HCT116 (cell line): ENCODE measurements at places on chromosomes 3 and 15. TPM values are rescaled to one million over a fixed set of nuclear protein-coding genes. Genes with fewer than 3 reads are reported as not detected.

- peaks cover 7% of the 10 kb centered on the region for H3K27me3 ChIP-seq
- no peaks in the 10 kb centered on the region for H3K36me3 ChIP-seq
- H3K27ac ChIP-seq: peak overlapping the region; percentile 43
- peaks cover 26% of the 10 kb centered on the region for H3K4me1 ChIP-seq
- DNase-seq: peak; percentile 77
Observed at GRCh38 chr3:14319654-14320182, 82.7 kb upstream of the SLC6A6 start.

GRCh38 chr3:34001022-34001421 lies 202.6 kb downstream of the PDCD6IP start:
- DNase-seq: no peak
- no peak overlapping the region for H3K27ac ChIP-seq
- no peak overlapping the region for H3K4me3 ChIP-seq
- H3K36me3 ChIP-seq: no peaks in the 10 kb centered on the region

DNA sequence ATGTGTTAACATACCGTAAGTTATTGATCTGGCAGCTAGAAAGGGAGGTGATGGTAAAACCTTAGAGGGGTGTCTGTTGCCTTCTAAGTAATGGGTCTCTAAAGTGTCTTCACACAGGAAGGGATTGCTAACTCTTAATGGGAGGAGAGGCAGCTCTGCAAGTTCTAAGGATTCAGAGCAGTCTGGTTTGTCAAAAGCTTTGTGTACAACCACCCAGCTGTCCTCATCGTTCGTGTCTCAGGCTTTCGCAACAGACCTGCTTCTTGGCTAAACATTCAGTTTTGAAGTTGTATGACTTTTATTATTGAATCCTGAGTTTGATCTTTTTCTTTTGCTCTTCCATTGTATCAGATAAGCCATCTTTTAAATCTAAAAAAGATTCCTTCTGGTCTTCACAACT lies 404.9 kb downstream of the SQOR start:
- H3K36me3 ChIP-seq: no peaks in the 10 kb centered on the region
- no peak overlapping the region for H3K27ac ChIP-seq
- no peaks in the 10 kb centered on the region for H3K27me3 ChIP-seq
- no peak overlapping the region for H3K4me3 ChIP-seq
- no peak for DNase-seq

GRCh38 chr3:43162230-43163084 lies 56.6 kb upstream of the POMGNT2 start:
- no peaks in the 10 kb centered on the region for H3K36me3 ChIP-seq
- no peak overlapping the region for H3K4me3 ChIP-seq
- no peaks in the 10 kb centered on the region for H3K27me3 ChIP-seq

GRCh38 chr3:30353711-30354467 lies 252.5 kb upstream of the TGFBR2 start:
- H3K27ac ChIP-seq: no peak overlapping the region
- no peaks in the 10 kb centered on the region for H3K27me3 ChIP-seq
- H3K4me3 ChIP-seq: no peak overlapping the region

PRR20G gene
- total RNA-seq: 0.30 TPM
